ENCODE measurements at places on chromosomes 1 and 21.

DNA sequence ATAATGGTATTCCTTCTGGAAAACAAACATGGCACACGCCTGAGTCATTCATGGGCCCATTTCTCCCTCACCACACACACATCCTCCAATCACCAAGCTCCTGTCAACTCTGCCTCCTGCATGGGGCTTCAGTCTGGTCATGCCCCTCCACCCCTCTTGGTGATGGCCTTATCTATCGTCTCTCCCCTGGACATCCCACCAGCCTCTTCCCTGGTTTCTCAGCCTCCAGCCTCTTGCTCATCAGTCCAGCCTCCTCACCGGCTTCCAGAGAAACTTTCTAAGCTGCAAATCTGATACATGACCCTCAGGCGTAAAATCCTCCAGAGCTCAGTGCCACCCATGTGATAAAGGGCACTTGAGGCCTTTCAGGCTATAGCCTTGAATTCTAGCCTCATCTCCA lies 243.9 kb downstream of the FOXD2 start:
- no peak for DNase-seq

DNA sequence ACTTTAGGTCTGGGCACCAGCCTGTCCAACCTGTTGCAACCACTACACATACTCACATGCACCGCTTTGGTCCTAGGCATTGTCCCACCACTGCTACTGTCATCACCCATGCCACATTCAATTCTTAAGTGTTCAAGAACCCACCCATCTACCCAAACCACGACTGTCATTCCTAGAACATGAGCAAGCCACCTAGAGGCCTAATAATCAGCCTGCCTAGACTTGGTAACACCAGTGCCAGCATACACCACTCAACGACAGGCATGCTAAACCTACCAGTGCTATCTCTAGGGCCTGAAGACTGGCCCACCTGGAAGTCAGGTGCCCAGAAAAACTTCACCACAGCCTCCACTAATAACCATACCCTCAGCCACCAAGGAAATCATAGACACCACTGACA lies 532.8 kb upstream of the DEPDC1 start:
- no peak for DNase-seq

GRCh38 chr1:203463469-203464062 lies 12.0 kb upstream of the PRELP start:
- no peak for DNase-seq

- no peak for DNase-seq
These were observed 1.3 kb upstream of the KCNN3 start for GRCh38 chr1:154871374-154871773.

DNA sequence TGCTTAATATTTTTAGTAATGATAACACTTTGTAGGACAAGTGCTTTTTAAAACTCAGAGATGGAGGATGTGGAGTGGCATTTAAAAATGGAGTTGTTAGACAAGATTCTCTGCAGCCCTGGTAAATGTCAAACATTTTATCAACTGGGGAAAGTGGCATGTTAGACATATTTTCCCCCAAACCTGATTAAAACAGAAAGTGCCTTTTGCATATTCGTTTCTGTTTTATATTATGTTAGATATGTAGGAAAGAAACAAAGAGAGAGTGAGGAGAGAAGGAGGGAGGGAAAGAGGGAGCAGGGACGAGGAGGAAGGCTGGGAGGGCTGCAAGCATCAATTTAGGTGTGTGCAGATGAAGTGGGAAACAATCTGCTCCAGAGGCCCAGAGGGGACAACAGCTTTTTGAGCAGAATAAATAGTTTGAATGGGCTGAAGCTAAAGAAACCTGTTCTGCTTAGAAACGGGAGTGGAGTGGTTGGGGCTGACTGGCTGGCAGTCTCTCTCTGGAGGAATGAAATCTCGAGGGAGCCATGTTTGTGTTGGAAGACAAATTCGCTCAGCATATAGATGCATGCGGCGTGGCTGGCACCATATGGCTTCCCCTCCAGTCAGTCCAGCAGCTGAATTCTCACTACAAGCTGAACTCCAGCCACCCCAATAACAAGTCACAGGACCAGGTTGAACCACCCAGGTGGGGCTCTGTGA lies 502.2 kb downstream of the AJAP1 start:
- no peak for DNase-seq

GRCh38 chr1:79441238-79441637 lies 434.7 kb upstream of the ADGRL4 start:
- DNase-seq = no peak

DNA sequence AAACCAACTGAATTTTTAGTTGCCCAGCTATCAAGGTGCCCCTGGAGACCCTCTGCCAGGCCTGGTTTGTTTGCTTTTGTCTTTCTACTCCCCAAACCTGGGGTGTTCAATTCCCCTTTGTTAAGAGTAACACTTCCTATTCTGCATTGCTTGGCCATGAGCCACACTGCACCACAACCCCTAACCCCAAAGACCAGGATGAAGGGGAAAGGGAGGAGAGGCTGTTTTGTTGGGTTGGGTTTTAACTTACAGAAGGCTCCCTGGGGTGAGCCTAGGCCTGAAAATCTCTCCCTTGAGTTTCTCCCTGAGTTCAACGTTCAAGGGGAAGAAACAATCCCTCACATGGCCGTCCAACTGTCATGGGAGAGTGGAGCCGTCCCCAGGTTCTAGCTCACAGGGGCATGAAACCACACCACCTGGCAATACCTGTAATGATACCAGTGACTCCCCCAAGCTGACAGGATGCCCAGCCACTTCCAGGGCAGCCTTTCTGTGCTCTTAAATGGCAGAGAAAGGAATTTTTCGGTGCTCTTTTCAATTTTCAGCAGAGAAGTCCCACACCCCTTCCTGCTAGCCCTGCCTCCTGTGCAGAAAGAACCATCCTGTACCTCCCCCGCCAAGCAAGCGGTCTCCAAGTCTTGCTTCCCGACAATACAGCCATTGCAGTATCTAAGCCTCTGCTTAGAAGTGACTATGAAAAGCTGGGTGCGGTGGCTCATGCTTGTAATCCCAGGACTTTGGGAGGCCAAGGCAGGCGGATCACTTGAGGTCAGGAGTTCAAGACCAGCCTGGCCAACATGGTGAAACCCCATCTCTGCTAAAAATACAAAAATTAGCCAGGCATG lies 14.9 kb downstream of the SLC45A3 start:
- DNase-seq = peak; percentile 76

GRCh38 chr1:97745912-97746311 lies 174.9 kb downstream of the DPYD start:
- no peak for DNase-seq

GRCh38 chr1:156525071-156525501 lies 24.5 kb upstream of the MEF2D start:
- DNase-seq = peak; percentile 48

- no peak for DNase-seq
These were observed 34.2 kb downstream of the PKP1 start for GRCh38 chr1:201317551-201317950.

GRCh38 chr1:199629624-199630023 lies 397.9 kb upstream of the NR5A2 start:
- no peak for DNase-seq

DNA sequence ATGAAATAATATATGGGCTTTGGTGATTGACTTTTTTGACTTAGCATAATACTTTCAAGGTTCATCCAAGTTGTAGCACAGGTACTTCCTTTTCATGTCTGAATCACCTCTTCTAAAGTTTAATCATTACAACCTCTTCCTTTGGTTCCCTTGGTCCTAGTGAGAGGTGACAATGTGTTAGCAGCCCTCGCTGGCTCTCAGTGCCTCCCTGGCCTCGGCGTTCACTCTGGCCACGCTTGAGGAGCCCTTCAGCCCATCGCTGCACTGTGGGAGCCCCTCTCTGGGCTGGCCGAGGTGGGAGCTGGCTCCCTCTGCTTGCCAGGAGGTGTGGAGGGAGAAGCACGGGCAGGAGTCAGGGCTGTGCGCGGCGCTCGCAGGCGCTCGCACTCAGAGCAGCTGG lies 13.0 kb upstream of the RCAN3 start:
- DNase-seq = no peak

DNA sequence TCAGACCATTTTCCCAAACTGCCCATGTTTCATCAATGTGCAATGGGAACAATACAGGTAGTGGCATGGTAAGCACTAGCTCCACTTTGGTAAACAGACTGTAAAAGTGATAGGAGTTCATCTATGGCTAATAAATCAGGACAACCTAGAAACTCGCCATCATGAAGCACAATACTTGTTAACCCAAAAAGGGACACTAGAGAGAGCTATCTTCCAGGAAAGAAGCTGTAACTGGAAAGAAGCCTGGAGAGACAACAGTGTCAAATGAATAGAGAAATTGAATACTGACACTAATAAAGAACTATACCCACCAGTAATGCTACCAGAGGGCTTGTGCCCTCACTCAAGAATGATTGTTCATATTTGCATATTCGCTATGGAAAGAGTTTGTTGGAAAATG lies 164.7 kb upstream of the RGS18 start:
- DNase-seq = no peak

DNA sequence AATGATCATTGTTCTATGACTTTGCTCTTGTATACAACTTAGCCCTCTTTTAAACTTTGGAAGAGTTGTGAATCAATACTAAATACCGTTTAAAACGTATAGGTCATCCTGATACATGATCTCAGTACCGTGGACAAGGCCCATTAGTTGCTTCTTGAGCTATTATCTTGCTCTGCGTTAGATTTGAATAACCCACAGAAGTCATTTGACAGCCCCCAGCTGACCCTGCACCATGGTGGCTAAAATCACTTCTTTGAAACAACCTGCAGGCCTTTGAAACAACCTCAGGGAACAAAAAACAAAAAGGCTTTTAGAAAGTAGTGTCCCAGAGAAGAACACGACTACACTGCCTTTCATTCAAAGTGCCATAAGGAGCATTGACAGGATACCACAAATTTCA lies 473.0 kb upstream of the ADGRL2 start:
- no peak for DNase-seq

DNA sequence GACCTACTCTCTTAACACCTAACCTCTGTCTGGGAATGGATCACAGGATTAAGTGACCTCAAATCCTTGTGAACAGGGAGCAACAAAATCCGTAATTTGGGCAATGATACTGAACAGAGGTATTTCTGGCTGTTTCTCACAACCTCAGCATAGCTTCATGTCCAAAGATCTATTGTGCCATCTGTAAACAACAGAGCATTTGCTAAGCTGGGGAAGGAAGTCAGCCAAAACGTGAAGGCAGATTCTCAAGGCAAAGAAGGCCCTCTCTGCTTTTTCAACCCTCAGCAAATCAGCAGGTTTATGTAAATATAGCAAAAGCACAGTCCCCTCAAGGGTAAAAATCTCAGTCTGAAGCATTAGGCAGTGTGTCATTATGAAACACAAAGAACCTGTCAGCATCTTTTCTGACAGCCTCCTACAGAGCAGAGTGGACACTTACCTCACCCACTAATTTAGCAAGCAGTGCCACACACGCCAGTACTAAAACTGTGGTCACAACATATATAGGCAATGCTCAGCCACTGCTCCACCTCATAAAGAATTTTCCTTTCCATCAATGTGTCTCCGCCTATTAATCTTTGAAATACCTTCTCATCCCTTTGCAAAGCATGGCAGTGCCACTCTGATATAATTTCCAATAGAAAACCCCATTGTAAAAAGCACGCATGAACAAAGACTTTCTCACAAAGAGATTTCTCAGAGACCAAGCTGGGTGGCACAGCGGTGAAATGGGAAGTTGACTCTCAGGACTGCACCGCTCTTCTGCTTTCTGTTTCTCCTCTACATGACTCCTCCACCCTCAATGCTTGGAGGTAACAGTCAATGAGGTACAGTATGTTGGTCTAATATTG lies 188.0 kb downstream of the RERE start:
- DNase-seq = peak; percentile 77

DNA sequence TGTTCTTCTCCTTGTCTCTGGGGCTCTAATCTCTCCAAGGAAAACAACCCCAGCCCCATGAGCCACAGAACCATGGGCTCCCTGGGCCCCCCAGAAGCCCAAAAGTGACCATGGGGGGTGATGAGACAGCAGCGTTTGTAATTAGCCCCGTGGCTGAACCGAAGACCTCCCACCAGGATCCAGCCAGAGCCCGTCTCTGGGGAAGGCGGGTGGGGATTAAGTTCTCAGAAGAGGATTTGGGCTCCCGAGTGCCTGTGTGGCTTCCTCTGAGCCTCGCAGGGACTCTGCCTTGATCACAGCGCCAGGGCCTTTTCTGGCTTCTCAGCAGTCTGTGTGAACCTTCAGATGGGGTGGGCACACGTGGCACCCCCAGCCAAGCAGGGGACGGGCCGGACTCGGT lies 77.0 kb downstream of the ALPL start:
- DNase-seq = no peak
